Myocyte (in vitro differentiated cells): ENCODE measurements at places on chromosomes 11 and 22. TPM values are rescaled to one million over a fixed set of nuclear protein-coding genes. Genes with fewer than 3 reads are reported as not detected.

DNA sequence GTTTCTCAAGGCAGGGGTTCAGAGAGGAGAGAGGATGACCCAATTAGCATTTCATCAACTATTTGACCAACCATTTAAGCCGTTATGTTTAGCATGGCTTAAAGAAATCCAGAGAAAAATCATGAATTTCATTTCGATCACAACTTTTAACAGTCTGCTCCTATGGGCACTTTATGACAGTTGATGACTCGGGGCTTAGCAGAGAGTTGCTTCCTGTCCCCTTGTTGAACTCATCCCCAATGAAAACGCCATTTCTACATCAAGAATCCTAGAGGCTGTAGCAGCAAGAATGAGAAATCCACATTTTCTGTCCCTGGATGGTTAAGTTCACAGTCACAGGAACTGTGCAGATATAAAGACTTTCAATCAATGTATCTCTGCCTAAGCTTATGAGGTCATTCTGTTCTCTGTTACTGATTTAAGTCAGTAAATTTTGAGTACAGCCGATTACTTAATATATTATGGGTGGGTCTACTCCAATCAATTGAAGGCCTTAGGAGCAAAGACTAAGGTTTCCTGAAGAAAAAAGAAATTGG lies 81.1 kb downstream of the BDNF start:
- DNase-seq, result no peak

GRCh38 chr22:27778294-27779090 lies 23.1 kb downstream of the MN1 start:
- no peak for DNase-seq

DNA sequence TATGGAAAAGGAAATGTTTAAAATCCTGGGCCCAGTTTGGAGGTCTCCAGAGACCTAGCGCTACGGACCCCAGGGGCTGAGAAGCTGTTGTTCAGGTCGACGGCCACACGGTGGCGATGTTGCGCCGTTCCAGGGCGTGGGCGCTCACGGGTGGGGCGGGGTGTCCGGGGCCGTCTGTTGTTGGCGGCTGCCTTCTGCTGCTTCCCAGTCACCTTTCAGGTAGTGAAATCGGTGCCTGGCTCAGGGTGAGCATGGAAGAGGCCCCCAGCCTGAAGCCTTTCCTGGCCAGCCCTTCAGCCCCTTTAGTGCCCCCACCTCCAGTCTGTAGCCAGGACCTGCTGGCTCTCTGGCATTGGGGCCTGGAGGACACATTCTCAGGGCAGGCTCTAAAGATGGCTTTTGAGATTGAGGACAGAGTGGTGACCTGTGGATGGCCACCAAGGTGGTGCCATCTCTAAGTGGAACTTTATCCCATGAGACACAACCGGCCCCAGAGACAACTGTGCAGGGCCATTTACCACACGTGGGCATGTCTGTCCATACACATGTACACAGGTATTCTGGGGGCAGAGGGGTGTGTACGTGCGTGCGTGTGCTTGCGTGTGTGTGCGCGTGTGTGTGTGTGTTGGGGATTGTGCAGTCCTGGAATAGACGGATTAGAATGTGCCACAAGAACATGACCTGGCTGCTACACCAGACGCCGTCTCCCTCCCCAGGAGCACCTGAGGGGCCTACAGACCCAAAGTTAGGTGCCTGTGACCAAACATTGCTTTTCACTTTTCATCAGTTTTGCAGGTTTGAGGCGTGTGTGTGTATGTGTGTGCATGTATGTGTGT lies 53.8 kb downstream of the ST14 start:
- DNase-seq, result peak; percentile 53

GRCh38 chr11:10305964-10306918 lies 1.4 kb downstream of the ADM start:
- peak; percentile 39 for DNase-seq

- no peak for DNase-seq
Observed at GRCh38 chr11:120284272-120284671, 40.8 kb upstream of the TLCD5 start.

DNA sequence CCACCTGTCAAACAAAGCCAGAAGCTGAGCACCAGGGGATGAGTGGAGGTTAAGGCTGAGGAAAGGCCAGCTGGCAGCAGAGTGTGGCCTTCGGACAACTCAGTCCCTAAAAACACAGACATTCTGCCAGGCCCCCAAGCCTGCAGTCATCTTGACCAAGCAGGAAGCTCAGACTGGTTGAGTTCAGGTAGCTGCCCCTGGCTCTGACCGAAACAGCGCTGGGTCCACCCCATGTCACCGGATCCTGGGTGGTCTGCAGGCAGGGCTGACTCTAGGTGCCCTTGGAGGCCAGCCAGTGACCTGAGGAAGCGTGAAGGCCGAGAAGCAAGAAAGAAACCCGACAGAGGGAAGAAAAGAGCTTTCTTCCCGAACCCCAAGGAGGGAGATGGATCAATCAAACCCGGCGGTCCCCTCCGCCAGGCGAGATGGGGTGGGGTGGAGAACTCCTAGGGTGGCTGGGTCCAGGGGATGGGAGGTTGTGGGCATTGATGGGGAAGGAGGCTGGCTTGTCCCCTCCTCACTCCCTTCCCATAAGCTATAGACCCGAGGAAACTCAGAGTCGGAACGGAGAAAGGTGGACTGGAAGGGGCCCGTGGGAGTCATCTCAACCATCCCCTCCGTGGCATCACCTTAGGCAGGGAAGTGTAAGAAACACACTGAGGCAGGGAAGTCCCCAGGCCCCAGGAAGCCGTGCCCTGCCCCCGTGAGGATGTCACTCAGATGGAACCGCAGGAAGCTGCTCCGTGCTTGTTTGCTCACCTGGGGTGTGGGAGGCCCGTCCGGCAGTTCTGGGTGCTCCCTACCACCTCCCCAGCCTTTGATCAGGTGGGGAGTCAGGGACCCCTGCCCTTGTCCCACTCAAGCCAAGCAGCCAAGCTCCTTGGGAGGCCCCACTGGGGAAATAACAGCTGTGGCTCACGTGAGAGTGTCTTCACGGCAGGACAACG lies 11.7 kb downstream of the CXCR5 start:
- no peak for DNase-seq

DNA sequence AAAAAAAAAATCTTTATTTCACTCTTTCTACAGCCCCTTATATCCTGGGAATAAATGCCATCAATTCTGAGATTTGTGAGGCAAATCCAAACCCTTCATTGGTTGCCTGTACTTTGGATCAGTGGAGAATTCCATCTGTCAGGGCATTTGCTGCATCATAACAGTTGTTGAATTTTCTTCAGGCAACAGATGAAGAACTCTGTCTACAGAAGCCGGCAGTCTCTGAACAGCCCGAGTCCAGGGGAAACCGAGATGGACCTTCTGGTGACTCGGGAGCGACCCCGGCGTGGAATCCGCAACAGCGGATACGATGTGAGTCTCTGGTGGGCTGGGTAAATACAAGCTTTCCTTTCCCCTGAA lies 82.3 kb downstream of the C11orf91 start:
- DNase-seq, result no peak

DNA sequence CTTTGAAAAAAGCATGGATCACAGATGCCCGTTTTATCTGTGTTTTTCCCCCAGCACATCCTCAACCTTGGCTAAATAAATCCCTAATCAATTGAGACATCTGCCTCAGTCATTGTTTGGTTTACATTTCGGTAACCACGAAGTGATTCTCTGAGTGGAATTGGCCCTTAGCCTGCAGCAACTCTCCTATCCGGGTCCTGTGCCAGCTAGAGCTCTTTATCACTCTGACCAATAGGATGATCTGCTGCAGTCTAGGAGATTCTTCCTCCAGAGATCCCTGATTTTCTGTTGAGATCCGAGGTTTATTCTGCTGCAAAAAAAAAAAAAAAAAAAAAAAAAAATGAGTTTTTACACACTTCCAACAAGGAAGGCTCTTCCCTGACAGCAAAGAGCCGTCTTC lies 137.3 kb downstream of the KCNA4 start:
- DNase-seq, result no peak

DNA sequence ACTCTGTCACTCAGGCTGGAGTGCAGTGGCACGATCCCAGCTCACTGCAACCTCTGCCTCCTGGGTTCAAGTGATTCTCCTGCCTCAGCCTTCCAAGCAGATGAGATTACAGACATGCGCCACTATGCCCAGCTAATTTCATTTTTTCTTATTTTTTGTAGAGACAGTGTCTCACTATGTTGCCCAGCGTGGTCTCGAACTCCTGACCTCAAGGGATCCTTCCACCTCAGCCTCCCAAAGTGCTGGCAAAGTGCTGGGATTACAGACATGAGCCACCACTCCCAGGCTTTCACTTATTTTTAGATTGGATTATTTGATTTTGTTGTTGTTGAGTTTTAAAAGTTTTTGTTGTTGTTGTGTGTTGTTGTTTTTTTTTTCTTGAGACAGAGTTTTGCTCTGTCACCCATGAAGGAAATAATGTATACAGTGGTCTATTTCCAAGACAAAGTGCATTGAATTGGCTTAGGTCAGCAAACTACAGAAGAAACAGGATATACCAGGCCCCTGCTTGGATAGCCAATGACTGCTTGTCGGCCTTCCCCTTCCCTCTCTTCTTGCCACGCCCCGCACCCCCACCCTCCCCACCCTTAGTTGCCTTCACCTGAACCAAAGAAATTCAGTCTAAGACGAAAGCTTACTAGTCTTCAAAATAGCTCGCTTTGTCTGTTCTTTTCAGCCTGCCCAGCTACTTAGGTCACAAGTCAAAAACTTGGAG lies 91.8 kb upstream of the CLDN5 start:
- no peak for DNase-seq

DNA sequence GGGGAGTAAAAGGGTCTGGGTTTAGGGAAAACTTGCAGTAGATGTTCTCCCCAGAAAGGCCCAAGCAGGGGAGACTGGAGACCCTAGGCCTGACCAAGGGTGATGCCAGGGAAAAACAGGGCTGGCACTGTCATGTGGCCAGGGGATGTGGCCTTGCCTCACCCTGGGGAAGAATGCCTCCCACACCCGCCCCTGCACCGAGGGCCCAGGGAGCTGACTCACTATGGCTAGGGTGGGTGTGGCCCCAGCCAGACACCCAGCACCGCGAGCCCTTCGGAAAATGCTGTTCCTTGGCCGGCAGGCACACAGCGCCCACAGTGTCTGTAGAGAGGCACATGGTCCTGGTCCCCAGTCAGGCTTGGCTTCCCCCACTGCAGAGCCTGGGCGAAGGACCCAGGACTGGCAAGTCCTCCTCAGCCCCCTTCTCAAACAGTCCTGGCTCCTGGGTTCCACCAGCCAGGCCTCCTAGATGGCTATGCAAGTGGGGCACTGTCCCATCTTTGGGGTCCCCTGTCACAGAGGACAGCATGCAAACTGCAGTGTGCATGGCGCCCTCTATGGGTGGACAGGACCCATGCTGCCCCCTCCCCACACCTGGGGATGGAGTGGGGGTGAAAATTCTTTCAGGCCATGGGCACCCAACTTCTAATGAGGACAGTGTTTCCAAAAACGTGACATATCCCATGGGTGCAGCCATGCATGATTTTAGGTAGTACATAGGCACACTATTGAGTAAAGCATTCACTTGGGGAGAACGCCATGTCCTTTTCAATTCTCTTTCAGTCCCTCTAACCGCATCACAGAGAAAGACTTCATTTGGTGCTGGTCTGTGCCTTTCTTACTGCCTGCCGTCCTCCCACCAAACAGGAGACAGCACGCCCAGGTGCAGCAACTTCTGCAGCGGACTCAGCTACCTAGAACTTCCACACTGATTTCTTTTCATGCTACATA lies 15.2 kb downstream of the TMPRSS5 start:
- peak; percentile 97 for DNase-seq

The TIMM8B gene
- 55.0 and 62.6 TPM in 2 replicates for total RNA-seq

- DNase-seq, result peak; percentile 70
Observed at GRCh38 chr11:62665599-62666258, 617 bp downstream of the CSKMT start.

The FREY1 gene
- 0.29 and 0.42 TPM in 2 replicates for total RNA-seq

- DNase-seq, result no peak
Observed at GRCh38 chr11:36333897-36334296, 37.8 kb downstream of the PRR5L start.

DNA sequence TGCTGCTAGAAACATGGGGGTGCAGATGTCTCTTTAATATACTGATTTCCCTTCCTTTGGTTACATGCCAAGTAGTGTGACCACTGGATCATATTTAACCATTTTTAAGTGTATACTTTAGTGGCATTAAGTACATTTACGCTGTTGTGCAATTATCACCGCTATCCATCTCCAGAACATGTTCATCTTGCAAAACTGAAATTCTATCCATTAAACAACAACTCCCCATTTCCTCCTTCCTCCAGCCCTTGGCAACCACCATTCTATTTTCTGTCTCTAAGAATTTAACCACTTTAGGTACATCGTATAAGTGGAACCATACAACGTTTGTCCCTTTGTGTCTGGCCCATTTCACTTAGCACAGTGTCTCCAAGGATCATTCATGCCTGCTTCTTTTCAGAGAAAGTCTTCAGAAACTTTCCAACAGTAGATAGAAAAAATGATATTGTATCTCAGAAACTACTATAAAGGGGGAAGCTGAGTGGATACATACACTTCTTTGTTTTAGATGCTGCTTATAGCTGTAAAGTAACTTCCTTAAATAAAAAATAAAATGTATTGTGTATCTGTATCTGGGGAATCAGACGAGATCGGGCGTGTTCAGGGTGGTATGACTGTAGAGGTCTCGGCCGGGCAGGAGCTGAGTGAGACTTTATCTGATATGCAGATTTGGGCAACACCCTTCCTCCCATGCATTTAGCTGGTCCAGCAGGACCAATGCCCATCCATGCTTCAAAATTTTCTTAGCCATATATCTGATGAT lies 44.6 kb upstream of the ZBED5 start:
- no peak for DNase-seq
